ENCODE measurements at places on chromosomes 5 and 9. TPM values are rescaled to one million over a fixed set of nuclear protein-coding genes. Genes with fewer than 3 reads are reported as not detected.

DNA sequence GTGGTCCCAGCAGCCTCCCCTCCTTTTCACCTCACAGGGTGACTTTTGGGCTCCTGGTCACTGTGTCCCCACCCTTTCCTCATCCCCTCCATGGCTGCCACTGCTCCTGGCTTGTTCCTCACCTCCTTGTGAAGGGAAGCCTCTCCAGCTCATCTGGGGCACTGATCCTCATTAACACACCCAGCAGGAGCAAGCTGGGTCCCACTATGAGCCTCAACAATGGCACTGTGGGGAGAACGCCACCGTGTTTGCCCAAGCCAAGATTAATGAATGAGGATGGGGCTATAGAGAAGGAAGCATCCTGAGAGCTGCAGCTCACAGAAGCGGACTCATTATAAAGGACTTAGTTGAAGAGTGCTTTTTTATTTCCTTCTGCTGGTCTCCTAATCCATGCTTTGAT, 118.4 kb downstream of the MARCHF11 start:
- no peak for DNase-seq

- DNase-seq: no peak
Observed at GRCh38 chr5:63055421-63055820, 476.8 kb downstream of the LRRC70 start.

Gene KCNV2
- not detected for total RNA-seq

Gene DNM1
- 10.9 TPM for total RNA-seq

DNA sequence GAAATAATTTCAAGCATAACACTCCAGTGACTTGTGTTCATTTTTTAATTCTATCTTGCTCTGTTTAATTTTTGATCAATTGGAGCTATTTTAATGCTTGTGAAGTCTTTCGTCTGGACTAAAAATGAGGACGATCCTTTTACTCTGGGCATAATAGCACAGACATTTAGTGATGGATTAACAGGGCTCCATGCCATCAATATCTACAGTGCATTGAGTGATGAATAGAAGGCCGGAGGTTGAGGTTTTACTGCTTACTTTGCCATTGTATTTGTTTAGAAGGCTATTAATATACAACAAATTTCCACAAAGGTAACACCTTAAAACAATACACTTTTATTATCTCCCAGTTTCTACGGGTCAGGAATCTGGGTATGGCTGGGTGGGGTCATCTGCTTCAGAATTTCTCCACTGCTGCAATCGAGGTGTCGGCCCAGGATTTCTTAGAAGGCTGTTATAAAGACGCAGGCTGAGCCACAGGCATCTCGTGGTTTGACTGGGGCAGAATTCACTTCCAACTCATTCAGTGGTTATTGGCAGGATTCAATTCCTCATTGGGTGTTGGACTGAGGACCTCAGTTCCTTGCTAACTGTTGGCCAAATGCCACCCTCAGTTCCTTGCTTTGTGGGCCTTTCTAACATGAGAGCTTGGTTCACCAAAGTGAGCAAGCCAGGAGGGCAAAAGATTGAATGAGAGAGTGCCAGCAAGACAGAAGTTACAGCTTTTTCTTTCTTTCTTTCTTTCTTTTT, 265.4 kb upstream of the VLDLR start:
- peak; percentile 21 for DNase-seq
